Stimulated activated CD4-positive, alpha-beta T cell treated with anti-CD3 and anti-CD28 coated beads, Interleukin-1b, Interleukin-23, amount 100 ng/mL, for 24 hours (primary cell): ENCODE measurements at places on chromosomes 4 and X.

DNA sequence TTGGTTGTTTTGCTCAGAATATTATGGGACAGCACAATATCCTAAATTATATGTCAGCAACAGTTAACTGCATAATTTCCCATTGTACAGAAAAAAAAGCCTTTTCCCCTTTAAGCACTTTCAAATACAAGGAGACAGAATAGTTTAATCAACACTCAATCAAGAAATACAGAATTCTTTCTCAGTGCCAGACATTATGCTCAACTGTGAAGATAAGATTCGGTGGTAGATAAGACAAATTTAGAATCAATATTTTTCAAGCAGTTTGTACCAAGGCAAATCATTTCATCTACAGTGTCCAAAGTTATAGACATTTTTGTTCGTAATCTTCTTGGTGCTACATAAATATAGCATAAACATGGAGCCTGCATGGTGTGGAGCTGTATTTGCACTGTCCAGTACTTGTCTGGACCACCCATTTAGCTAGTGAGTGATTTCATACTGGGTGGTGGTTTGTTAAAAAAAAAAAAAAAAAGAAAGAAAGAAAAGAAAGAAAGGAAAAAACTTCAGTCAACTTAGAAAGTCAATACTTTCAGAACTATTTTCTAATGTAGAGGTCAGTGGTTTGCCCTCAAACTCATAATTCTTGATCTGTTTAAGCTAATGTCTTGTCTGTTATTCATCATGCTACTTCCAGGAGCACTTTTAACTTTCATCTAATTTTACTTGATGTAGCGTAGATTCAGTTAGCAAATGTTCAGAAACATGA lies 522.9 kb downstream of the FAT4 start:
- DNase-seq: no peak

GRCh38 chrX:40273356-40274050 lies 175.7 kb upstream of the BCOR start:
- no peak for DNase-seq

DNA sequence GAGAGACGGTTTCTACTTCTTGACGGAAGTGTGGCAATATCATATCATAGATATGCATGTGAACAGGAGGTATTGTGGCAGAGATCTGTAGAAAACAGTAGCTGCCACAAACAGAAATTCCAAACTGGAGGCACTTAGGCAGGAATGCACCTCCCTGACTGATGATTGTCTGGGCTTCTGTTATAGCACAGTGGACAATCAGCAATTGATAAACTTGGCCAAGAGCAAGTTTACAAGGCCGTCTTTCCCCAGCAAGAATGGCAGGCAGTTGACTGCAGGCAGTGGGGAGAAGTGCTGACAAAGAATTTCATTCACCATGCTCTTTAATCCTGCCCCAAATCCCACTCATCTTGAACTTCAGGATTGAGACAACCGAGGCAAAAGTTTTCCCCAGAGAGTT lies 114.4 kb upstream of the STOX2 start:
- DNase-seq: no peak

GRCh38 chr4:39626261-39626660 lies 12.4 kb downstream of the SMIM14 start:
- DNase-seq: no peak

GRCh38 chrX:150334981-150335380 lies 28.1 kb upstream of the MAMLD1 start:
- DNase-seq: no peak

DNA sequence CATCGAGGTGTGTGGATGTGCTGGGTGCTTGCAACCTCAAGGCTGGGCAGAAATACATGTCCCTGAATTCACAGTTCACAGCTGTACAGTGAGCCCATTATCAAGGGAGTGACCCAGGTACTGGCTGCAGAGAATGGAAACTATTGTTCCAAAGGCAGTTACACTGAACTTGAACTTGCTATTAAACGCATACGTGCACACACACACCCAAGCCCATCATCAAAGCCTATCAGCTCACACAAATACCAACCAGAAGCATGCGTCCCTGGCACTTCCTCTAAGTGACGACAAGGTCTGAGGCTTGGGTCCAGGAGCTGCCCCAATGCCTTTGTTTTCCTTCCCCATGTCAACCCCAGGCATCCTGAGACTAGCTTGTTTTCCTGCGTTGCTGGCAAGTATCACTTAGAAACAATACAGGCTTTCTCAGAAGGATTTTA lies 88.6 kb downstream of the IRF2 start:
- no peak for DNase-seq

- DNase-seq: no peak
Measured at GRCh38 chrX:89034679-89035078, 287.7 kb downstream of the CPXCR1 start.

DNA sequence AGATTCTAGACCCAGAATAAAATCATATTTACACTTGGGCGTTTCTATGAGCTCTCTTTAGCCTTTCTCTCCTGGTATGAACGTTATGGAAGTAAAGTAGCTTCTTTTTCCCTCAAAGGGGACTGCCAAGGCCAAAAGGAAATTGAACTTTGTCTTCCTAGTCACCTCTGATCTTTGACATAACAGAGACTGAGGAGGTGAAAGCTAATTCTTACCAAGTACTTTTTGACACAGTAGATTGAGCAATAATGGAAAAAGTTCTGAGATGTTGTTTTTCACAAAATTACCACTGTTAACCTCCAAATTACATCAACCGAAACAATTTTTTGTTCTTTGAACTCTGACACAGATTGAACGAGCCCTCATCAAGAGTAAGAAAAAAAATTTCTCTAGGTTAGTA lies 318.4 kb downstream of the TEX13A start:
- DNase-seq: no peak

GRCh38 chrX:2817036-2817435 lies 11.7 kb upstream of the GYG2 start:
- no peak for DNase-seq

DNA sequence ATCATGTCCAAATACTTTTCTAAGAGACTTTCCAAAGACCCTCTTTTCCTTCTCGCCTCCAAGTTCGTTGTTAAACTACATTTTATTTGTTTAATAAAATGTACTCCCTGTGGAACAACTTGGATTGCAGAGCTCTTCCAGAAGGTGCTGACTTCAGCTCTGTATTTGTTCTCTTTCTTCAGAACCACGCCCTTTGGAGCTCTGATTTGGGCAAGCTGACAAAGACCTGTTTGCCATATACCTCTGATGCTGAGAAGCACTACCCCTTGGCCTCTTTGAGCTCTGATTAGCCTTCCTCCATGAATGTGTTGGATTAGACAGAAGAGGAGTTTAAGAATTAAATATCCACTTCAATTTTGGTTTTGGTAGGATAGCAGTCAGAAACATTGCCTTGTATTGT lies 815.1 kb upstream of the POU3F4 start:
- DNase-seq: no peak

GRCh38 chrX:23937100-23937499 lies 29.3 kb downstream of the CXorf58 start:
- DNase-seq: no peak

DNA sequence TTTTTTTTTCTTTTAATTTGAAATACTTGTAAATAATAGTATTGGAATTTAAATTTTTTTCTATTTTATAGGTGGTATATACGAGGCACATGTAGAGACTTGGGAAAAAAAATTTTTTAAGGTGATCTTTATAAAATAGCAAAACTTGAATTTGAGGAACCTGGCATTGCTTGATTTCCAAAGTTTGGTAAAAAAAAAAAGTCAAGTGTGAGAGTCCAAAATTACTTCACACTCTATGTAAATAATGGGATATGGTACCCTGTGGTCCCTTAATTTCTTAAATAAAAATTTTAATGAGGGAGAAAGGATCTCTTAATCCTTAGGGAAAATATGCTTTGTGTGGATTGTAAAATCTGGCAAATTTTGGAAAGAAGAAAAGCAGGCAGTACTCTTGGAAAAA lies 19.0 kb downstream of the SPRY1 start:
- DNase-seq: no peak

- no peak for DNase-seq
Measured at GRCh38 chrX:134669378-134670098, 11.3 kb upstream of the PLAC1 start.

- no peak for DNase-seq
Measured at GRCh38 chrX:121570072-121570841, 522.8 kb downstream of the GLUD2 start.

DNA sequence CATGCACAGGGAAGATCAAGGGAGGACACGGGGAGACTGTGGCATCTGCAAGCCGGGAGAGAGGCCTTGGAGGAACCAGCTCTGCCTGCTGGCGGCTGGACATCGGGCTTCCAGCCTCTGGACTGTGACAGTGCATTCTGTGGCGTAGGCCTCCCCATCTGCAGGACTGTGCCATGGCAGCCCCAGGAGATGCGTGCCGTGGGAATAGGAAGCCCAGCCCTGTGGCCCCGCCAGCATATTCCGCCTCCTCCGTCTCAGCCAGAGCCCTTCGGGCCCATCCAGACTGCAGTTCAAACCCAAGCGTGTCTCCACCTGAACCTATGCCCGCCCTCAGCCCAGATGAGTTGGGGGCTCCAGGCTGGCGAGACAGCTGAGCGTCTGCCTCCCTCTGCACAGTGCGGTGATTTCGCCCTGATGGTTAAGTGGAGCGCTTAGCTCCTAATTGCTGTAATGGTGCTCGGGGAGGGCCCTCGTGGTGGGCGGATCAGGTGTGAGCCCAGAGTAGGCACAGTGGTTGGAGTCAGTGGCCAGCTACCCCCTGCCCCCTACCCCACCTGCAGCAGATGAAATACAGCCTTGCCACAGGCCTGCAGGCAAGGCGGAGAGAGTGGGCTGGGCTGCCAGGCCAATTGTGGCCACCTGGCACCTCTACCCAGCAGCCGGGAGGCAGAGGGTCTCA lies 133.9 kb downstream of the HMX1 start:
- no peak for DNase-seq

DNA sequence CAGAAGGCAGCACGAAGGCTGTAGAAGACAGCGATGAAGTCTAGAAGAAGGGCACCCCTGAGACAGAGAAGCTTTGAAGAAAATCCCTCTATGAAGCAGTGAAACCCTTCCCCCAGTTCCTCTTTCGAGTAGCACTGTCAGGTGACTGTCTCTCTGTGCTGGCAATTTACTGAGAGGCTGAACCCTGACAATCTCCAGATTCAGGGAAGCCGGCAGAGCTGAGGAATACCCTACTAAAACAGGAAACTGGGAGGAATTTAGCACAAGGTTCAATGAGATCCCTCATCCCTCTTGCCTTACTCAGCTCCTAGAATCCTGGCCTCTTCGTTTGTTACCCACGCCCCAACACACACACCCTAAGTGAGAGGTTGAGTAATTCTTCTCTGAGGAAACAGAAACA lies 239.7 kb upstream of the NOCT start:
- DNase-seq: no peak

DNA sequence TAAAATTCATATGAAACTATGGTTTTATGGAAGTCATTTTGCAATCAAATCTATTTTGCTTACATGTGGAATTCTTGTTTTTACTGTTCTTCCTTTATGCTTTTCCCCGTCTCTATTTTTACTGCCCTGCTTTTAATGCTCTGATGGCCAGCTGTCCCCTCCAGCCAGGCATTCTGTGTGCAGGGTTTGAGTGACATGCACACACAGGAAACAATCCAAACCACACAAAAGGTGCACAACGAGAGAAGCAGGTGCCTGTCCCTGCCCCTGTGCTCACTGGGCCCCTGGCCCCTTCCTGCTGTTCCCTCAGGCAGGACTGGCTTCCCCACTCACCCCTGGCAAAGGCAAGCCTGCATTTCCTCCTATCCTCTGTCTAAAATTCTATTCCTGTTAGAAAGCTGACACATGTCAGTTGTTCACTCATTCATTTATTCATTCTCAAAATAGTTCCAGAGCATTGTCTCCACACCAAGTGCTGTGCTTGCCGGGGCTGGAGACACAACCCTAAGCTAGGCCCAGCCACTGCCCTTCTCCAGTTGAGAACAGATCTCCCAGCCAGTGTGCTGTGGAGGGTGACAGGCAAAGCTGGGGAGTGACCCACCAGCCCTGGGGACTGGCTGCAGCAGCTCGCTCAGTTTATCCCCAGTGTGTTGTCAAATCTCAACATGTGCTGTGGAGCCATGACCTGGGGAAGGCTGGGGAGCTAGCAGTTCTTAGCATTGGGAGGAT lies 346.3 kb downstream of the FBXW7 start:
- DNase-seq: no peak

- DNase-seq: no peak
Measured at GRCh38 chrX:79036157-79036880, 91.1 kb downstream of the P2RY10 start.

GRCh38 chrX:54695816-54696487 lies 102.1 kb downstream of the ITIH6 start:
- DNase-seq: no peak

DNA sequence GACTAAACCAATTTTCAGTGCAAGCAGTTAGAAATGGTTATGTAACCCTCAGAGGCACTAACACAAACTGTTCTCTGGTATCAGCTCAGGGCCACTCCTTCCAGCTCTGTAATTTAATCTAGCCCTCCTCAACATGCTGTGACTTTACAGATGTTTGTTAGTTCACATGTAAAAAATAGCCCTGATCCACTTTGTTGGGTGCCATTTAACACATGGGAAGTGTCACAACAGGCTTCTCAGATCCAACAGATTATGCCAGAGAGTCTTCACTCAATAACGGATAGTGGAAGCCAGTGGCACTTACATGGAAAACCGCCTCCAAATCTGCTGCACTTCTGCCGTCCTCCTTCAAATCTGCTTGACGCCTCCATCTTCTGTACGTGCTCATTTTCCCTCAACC lies 51.6 kb downstream of the ATP8A1 start:
- DNase-seq: no peak

DNA sequence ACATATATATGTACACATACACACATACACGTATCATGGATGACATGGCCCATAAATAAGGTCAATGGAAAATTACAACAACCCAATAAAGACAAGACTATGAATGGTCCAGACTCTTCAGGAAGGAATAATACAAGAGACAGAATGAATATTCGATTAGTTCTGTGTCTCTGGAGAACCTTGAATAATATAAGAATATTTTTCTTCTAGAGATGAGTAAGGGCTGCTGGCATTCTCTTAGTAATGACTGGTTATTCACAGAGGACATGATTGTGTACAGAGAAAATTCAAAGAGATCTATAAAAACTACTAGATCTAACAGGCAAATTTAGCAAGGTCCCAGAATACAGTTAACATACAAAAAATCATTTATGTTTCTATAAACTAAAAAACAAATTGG lies 23.3 kb downstream of the SPIN4 start:
- DNase-seq: no peak

- no peak for DNase-seq
Measured at GRCh38 chr4:114782415-114783214, 184.0 kb downstream of the UGT8 start.

- peak; percentile 10 for DNase-seq
Measured at GRCh38 chrX:153669174-153669890, 4.3 kb downstream of the PNCK start.

DNA sequence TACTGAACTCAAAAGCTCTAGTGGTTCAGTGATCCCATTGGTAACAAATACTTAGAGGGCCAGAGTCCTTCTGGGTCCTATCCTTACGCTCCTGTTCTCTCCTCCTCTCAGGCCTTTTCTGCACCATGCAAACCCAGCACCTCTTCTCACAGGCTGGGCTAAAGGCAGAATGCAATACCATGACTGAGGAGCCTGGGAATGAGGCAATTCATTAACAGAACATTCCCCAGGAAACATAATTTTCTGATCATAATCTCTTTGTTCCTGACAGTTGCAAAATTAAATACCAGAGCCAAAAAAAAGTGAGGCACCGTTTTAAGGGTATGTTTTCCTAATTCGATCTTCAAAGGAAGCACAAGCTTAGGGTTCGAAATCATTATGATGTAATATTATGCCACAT lies 9.0 kb downstream of the SORBS2 start:
- no peak for DNase-seq
